Activated CD4-positive, alpha-beta T cell treated with anti-CD3 and anti-CD28 coated beads, Interleukin-2, amount 50 U/mL, for 24 hours (primary cell): ENCODE measurements at places on chromosomes 2 and 18.

DNA sequence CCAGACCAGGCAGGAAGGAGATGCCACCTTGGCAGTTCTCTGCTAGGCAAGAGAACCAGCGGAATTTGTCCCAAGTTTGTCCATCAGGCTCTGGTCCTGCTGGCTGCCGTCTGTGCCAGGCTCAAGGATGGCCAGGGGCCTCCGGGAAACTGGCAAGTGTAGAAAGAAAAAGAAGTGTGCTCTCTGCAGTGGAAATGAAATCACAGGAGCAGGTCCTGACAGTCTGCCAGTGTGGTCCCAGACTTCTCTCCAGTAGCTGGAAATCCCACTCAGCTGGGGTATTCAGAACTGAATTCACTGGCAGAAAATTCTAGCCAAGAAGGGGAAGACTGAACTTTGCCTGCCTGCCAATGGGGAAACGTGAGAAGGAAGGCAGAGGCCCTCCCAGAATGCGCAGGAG, 91.0 kb downstream of the STPG4 start:
- no peak for DNase-seq

DNA sequence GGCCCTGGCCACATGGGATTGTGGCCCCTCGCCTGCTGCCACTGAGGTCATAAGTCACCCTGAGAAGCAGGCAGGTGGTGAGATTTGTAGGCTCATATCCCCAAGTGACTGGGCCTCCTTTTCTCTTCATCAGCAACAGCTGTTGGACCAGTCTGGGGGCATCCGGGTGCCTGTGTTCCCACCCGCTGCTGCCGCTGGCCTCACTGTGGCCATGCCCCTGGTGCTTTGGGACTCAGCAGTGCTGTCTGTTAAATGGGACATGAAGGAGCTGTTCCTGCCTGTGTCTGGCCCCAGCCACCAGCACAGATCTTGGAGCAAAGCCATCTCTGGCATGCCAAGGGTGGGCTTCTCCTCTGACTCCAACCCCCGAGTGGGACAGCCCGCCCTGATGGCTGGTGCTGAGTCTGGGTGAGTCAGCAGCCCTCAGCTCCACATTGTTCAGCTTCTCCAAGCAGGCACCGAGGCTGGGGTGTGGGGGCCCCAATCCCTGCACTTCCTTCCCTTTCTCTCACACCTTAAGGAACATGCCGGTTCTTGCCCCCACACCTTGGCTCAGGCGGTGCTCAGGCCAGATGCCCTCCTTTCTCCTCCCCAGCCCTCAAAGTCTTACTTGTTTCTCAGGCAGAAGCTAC, 207.9 kb downstream of the GLI2 start:
- DNase-seq, result no peak

- DNase-seq, result no peak
Observed at GRCh38 chr2:40178171-40178778, 273.6 kb downstream of the SLC8A1 start.

DNA sequence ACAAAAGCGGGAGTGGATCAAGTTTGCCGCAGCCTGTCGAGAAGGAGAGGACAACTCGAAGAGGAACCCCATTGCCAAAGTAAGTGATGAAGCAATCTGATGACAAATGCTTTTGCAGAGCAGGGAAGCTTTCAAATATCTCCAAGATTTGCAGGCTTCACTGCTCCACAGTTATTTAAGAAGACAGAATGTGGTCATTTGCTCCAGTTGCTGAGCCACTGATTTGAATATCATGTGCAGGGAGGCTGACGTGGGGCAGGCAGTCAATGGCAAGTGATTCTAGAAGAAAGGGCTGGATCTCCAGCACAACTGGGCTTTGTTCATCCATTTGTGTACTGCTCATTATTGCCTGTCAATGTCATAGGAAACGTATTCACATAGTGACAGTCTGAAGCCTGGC, 10.2 kb downstream of the DSG4 start:
- DNase-seq, result no peak

GRCh38 chr18:50820901-50821520, 1.2 kb upstream of the MRO start:
- DNase-seq, result no peak

- DNase-seq, result no peak
Observed at GRCh38 chr2:34102339-34102738, 503.2 kb upstream of the FAM98A start.

DNA sequence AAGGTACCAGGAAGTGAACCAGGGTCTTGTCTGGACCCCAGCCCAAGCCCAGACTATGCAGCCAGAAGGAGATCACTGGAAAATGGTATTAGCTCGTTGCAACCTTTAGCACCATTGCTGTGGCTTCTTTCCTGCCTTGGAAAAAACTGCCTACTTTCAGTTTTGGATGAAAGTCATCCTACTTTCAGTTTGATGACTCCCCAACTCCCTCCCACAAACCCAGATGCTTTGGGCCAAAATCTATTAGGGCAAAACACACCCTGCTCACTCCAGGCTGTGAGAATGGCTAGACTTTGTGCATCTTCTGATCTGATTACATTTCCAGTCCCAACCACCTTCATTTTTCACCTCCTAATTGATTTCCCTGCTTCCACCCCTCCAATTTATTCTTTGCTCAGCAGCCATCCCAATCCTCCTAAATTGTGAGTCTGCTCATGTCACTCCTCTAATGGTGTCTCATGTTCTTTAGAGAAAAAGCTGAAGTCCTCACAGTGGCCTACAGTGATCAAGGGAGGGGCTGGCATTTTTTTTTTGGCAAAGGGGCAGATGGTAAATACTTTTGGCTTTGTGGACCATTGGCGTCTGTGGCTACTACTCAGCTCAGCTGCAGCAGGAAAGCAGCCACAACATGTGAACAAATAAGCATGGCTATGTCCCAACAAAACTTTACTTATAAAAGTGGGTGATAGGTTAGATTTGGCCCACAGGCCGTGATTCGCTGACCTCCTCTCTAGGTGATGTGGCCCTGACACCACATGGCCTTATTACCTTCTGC, 368.7 kb downstream of the SLC4A3 start:
- DNase-seq, result no peak

DNA sequence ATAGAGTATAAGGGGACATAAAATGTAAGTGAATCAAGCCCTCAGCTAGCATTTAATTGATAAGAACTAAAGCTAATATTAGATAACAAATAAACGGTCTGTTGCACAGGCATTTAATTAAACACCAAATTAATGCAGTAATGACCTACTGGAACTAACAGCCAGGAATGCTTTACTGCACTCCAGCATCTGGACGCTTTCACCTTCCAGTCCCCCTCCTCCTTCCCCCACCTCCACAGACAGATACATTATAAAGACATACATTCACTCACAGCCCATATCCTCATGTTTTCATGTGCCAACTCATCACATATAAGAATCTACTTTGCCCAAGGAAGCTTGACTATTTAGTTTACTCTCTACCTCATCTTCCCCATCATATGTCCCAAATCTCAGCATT, 337.4 kb upstream of the PIK3C3 start:
- DNase-seq, result no peak

GRCh38 chr18:49247781-49248180, 212.7 kb downstream of the DYM start:
- DNase-seq, result no peak

DNA sequence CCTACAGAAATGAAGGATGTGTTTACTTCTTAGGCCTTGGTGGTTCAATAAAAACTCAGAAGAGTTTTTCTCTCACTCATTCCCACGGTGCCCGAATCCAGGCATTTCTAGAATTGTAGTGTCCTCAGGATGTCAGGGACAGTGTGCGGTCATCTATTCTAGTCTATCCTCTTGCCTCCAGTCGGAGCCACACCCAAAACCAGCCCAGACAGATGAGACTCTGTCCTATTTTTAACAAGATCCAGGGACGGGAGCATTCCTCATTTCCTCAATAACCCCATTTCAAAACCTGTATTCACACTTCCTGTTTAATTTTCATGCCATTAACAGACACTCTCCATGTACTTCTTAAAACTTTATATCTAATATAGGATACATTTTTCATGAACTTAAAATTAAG, 11.6 kb upstream of the RBMS1 start:
- no peak for DNase-seq

DNA sequence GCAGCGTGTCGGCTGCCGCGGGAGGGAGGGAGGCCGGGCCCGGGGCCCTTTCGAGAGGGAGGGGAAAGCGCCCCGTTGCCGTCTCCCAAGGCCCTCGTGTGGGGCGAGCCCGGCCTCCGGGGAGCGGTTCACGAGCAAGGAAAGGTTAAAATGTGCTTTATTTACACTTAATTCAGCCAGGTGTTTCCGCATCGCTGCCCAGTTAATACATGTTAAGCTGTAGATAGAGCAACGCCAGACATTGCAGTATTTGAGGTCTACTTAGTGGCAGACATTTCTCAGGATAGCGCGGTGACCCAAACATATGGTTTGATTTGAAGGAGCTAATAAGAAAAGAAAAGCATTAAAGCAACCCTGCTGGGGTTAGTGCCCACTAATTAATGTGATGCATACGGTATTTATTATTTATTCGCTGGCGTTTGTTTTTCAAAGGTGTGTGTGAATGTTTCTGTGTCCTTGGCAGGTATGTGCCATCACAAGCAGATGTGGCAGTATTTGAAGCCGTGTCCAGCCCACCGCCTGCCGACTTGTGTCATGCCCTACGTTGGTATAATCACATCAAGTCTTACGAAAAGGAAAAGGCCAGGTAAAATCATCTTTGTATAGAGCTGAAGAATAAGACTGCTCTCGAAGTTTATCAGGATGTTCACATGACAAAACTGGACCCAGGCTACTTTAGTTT, 571 bp downstream of the EEF1B2 start:
- DNase-seq, result no peak

DNA sequence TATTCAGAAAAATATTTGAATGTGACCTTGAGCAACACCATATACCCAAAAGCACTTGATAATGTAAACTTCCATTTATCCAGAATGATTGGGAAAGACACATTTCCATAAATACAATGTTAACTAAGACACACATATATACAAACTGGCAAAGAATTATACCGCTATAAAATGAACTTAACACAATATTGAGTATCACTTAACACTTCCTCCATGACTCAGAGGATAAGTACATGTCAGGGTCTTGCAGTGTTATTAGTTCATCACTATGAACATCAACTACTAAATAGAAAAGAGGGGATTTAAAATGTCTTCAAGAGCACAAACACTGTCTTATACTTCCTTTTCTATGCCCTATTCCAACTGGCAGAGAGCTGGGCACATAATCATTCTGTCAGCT, 18.6 kb downstream of the WDSUB1 start:
- no peak for DNase-seq

GRCh38 chr2:70816726-70817125, 3.7 kb downstream of the CLEC4F start:
- DNase-seq, result no peak

DNA sequence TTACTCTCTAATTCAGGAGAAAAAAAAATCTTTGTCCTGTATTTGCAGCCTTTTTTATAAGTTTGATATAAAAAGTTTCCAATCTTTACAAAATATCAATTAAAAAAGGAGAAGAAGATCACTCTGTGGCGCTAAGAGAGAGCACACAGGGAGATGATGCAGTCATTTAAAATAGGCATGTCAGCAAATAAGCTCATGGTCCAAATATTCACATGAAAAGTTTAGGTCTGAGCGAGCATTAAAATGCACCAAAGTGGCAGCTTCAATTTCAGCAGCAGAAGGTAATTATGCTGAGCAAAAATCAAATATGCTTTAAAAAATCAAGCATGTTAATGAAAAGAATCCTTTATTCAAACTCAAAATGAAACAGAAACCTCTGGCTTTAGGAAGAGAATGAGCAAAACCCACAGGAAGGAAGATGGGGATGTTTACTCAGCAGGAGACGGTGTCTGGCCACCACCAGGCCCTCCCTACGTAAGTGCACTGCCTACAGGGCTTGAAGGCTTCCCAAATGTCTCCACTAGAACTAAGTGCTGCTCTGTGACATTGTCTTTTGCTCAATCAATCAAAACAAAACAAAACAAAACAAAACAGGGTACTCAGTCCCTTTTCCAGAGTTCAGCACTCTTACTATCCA, 120.4 kb downstream of the L3MBTL4 start:
- DNase-seq, result no peak

GRCh38 chr18:75828379-75828778, 400.9 kb upstream of the SMIM21 start:
- DNase-seq, result no peak

- DNase-seq, result no peak
Observed at GRCh38 chr2:46091961-46092667, 205.1 kb upstream of the EPAS1 start.

- no peak for DNase-seq
Observed at GRCh38 chr2:9208875-9209274, 2.3 kb downstream of the ASAP2 start.

- no peak for DNase-seq
Observed at GRCh38 chr2:119225105-119225865, 1.7 kb downstream of the STEAP3 start.

GRCh38 chr2:215290980-215291599, 20.8 kb upstream of the ATIC start:
- no peak for DNase-seq

DNA sequence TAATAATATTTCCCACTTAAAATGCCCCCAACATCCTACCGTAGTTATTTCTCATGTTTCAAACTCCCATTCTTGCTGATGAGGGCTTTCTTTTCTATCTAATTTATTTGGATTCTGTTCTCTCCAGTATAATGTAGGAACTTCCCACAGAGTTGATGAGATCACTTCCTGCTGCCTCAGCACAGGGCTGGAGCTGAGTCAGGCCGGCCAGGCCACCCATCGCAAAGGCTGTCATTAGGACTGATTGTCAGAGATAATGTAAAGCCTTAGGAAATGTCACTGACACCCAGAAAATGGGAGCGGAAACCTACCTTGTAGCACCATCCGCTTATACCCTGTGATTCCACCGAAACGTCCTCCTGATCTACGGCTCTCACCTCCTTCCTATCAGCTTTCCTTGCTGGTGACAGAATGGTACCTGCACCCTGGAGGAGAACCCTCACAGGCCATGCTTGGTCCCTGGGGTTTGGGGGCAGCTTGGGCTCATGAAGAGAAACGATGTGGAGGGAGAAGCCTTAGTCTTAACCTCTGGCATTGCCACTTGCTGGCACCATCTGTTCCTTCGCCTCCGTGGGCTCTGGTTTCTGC, 672.8 kb upstream of the ID2 start:
- DNase-seq, result no peak

- DNase-seq, result no peak
Observed at GRCh38 chr18:50127516-50128210, 67.3 kb downstream of the MYO5B start.

GRCh38 chr2:65605058-65605742, 172.8 kb upstream of the SPRED2 start:
- no peak for DNase-seq

- no peak for DNase-seq
Observed at GRCh38 chr2:151181524-151181923, 80.1 kb downstream of the RBM43 start.

GRCh38 chr2:23200068-23200786, 184.8 kb upstream of the KLHL29 start:
- no peak for DNase-seq

- DNase-seq, result no peak
Observed at GRCh38 chr2:173989160-173989883, 24.1 kb upstream of the SP3 start.

GRCh38 chr18:986051-986450, 81.4 kb downstream of the ADCYAP1 start:
- no peak for DNase-seq

DNA sequence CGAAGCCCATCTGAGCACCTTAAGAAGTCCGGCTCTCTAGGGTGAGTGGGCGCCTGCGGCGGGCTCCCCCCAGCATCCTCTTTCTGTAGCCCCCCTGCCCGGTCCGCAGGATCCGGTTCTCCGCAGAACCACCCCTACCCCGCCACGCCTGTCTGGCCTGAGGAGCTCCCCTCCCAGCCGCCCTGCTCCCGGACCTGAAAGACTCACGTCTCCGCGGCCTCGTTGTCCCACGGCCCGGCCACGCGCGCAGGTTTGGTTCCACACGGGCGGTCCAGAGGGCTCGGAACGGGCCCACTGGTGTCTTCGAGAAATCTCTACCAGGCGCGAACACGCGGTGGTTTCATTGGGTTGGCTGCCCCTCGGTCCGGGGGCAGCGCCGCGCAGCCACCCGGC, 237 bp downstream of the SLC39A6 start:
- DNase-seq, result no peak
